Kasumi-1 (cell line): ENCODE measurements at places on chromosomes 2 and 18.
A peak's percentile ranks its signal among the peaks of the same experiment; 100 is the strongest.

- no peak for DNase-seq
These were observed 448.5 kb downstream of the ZEB2 start for GRCh38 chr2:144071461-144071860.

DNA sequence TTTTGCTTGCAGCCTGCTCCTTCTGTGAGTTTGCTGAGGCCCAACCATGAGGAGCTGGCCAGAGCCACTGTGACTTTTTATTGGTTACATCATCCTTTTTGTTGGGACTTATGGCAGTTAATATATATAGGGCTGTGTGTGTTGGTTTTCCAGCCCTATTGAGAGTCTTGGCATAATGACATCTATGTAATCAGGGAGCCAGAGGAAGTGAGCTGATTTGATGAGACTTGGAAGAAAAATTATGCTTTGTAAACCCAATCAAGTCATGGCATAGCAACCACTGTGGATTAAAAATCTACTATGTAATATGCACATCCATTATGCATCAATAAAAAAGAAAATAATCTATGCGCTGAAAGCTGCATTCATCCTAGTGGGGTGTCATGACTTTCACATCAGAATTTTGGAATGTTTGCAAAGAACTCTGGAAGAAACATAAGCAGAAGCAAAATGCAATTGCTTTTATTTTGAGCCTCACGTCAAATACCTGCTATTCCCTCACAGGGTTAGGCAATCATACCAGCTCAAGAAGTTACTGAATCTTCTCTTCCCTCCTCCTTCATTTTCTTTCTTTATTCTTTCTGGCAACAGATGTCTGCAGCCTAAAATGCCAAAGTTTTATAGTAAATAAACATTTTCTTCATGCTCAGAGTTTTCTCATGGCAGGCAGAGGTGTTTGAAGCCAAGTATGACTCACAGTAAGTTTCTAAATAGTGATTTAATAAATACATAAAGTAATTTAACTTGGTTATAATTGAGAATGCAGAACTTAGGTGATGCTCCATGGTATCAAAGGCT is 308.5 kb downstream of the KCNS3 start:
- DNase-seq, result no peak

DNA sequence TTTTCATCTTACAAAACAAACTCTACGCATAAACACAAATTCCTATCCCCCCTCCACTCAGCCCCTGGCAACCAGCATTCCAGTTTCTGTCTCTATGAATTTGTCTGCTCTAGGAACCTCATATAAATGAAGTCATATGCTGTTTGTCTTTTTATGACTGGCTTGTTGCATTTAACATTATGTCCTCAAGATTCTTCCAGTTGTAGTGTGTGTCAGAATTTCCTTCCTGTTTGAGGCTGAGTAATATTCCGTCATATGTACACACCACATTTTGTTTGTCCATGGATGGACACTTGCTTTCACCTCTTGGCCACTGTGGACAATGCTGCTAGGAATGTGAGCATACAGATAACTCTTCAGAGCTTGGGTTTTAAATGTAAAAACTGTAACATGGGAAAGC is 272.1 kb downstream of the GBX2 start:
- DNase-seq, result no peak

GRCh38 chr2:204110338-204110741 is 173.8 kb downstream of the ICOS start:
- DNase-seq, result no peak

DNA sequence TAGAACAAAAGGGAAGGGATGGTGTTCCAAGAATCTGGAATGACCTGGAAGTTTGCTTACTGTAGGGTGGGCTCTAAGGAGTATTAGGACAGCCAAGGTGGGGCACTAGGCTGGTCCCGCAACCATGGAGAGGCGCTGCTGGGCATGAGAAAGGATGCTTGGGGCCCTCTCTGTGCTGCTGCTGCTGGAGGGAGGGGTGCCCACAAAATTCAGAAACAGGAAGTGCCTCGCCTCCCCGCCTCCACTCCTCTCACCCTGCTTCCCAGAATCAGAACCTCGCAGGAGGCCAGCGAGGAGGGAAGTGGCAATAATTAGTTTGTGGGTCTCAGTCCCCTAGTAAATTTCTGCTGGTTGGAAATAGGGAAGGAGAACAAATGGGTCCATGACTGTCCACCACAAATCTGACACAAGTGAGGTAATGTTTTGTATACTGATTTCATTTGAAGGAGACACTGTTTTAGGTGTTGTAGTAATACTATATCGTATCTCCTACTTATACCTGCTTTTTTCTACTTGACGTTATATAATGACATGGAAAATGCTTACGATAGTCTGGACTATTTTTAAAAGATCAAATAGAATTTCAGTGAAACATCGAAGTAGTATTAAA is 7.9 kb upstream of the PDCL3 start:
- peak; percentile 57 for DNase-seq

DNA sequence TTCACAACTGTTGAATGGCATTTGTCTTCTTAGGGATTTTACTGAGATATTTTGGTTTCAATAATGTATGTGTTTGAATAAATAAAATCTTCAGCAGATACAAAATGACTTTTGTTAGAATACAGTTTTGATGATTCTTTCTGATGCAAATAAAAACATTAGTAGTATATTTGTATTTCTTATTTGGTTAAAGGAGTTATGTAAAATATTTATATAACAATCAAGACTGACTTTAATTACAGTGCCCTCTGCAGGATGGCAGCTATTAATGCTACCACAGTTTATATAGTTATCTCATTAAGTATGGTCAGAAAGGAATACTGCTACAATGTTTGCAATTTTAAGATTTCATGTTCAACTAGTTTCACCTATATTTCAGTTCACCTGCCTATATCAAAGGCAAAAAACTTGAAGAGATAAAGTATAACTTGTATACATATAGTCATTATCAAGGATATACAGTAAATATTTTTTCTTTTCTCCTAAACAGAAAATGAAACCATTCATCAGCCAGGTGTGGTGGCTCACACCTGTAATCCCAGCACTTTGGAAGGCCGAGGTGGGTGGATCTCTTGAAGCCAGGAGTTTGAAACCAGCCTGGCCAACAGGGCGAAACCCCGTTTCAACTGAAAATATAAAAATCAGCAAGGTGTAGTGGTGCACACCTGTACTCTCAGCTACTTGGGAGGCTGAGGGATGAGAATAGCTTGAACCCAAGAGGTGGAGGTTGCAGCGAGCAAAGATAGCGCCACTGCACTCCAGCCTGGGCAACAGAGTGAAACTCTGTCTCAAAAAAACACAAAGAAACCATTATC is 19.8 kb downstream of the ARL5A start:
- peak; percentile 54 for DNase-seq

DNA sequence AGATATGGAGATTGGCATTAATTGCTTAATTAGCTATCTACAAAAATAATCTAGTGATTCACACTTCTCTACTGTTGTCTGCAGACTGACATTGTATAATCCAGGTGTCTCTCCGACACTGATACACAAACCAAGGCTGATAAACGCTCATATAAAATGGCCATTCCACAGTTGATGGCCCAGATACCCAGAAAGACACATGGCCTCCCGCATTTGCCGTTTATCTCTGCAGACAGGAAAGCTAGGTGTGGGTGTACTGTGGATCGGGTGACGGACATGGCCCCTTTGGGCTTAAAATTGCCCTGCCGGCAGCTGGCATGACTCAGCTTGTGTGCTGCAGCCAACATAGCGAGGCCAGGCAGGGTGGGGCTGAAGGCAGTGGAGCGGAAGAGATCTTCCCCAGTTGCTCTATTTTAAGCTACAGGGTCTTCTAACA is 18.5 kb downstream of the PMAIP1 start:
- peak; percentile 73 for DNase-seq

- DNase-seq, result no peak
These were observed 74.4 kb upstream of the YWHAQ start for GRCh38 chr2:9705196-9705595.
